Hematopoietic multipotent progenitor cell treated with erythropoietin and hydrocortisone succinate and interleukin-3 and kit ligand, for 8 days (in vitro differentiated cells): ENCODE measurements at places on chromosomes 16 and 17.

- no peak for DNase-seq
Measured at GRCh38 chr17:81127526-81128177, 37.7 kb upstream of the PVALEF start.

- no peak for DNase-seq
Measured at GRCh38 chr16:17329391-17329790, 141.4 kb downstream of the XYLT1 start.

GRCh38 chr17:21376081-21376758 is at the start of gene KCNJ12:
Gene KCNJ12, plus strand, starts transcription at chr17:21376357. Its CDS starts 38,986 bp downstream, at chr17:21415343.
- DNase-seq = no peak

GRCh38 chr16:26019381-26020242 is 327.9 kb downstream of the HS3ST4 start:
- DNase-seq = no peak

DNA sequence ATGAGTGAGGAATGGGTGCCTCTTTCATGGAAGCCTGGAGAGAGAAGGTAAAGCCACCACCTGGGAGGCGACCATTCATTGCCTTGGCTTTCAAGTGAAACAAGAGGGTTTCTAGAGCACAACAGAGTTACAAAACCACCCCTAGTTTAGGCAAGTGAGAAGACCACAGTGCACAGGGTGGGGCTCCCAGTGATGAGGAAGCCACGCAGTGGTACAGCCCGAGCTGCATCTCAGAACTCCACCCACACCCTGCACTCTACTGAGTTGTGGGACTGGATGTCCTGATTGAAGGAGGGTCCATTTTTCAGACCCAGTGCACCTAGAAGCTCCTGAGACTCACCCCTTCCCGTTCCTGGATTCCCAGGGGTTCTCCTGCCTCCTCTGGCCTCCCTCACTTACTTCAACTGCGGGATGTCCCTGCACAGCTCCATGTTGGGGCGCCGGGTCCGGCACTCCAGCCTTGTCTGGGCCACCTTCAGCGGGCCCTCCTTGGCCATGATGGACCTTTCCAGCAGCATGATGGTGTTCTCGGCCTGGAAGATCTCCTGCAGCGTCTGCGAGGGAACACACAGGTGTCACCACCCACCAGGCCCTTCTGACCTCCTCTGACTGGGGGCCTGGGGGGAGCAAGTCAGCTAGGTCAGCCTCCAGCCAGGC is 55.1 kb upstream of the EMP2 start:
- DNase-seq = no peak
